ENCODE measurements at places on chromosomes 12 and 14.
A peak's percentile ranks its signal among the peaks of the same experiment; 100 is the strongest.

- no peak for DNase-seq
These were observed 104.9 kb downstream of the PDZRN4 start for GRCh38 chr12:41293011-41293410.

DNA sequence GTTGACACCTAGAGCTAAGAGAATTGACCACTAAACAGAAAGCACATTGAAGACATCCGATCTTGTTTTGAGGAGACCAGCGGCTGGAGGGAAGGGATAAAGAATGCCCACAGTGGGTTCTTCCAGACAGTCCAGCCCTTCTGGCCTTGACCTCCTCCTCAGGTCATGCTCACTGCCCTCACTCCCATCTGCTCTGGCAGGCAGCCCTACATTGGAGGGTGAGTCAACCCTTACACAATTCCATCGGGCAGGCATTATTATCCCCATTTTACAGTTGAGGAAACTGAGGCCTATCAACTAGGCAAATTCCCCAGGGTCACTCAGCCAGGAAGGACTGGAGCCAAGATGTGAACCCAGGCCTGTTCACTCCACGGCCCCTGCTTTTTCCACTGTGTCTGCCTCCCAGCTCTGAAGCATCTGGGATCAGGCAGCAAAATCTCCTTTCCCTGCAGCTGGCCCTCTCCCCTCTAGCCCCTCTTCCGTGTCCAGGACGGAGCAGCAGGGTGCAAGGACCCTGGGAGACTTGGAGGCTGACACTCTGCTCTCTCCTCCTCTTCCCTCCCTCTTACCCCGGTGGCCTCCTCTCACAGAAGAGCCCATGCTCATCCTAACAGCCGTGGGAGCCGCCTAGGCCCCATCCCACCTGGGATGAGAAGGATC, 5.3 kb downstream of the SCNN1A start:
- peak; percentile 23 for DNase-seq

GRCh38 chr12:16027002-16027401, 115.9 kb downstream of the DERA start:
- peak; percentile 7 for DNase-seq

DNA sequence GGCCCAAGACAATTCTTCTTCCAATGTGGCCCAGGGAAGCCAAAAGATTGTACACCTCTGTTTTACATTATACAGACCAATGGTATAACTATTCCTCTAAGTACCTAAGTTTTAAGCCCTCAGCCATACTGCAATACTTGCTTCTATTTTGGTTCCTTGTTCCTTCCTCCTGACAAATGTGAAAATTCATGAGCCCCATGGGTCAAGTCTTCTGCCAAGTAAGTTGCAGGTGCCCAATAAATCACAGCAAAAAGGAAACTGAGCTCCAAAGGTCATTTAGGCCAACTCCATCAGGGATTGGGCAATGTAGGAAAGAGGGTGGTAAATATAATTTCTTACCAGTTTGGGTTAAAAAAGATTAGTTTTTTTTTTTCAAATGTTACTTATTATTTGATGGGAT, 57.7 kb upstream of the NPFF start:
- no peak for DNase-seq

- DNase-seq: peak; percentile 71
These were observed 434.6 kb upstream of the RGS6 start for GRCh38 chr14:71497645-71498086.

GRCh38 chr12:93056971-93057535, 128.0 kb upstream of the EEA1 start:
- DNase-seq: peak; percentile 32

- DNase-seq: no peak
These were observed 1.4 kb downstream of the KRT5 start for GRCh38 chr12:52518574-52519386.

DNA sequence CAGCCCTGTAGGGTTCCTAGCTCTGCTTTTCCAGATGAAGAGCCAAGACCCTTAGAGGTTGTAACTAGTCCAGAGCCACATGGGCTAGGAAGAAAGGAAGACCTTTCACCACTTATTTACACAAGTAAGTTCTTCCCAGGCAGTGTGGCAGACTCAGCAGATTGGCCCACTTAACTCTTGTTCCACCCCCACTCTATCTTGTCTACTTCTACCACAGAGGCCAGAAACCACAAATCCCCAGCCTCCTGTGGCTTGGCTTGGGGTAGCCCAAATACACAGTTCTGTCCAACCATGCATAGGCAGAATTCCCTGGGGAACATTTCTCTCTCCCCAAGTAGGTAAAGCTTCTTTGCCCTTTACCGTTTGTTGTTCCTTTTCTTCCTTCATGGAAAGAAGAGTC, 383.5 kb downstream of the RGS6 start:
- no peak for DNase-seq

DNA sequence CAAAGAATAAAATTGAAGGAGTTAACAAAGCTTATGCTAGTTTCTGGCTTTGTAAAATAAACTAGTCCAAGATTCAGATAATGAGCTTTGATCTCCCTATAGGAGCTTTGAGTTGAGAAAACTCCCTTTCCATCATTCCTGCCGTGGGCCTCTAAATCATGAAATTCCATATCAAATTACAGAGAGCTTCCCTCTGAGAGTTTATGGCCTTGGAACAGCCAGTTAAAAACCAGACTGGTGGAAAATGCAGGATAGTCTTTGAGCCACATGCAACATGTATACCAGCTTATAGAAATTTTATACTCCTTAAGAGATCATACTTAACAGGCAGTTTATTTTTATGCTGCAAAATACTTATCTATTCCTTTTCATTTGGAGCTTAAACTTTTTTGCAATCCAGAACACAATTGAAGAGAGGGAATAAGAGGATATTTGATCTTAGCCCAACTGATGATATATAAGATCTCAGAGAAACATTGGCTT, 175.8 kb upstream of the ATP2B1 start:
- DNase-seq: no peak

GRCh38 chr12:65643171-65643570, 181.1 kb upstream of the HMGA2 start:
- no peak for DNase-seq

- DNase-seq: no peak
These were observed 117.6 kb downstream of the SLC35F4 start for GRCh38 chr14:57748279-57748678.

- peak; percentile 88 for DNase-seq
These were observed 74.3 kb downstream of the SUSD6 start for GRCh38 chr14:69685716-69686115.

DNA sequence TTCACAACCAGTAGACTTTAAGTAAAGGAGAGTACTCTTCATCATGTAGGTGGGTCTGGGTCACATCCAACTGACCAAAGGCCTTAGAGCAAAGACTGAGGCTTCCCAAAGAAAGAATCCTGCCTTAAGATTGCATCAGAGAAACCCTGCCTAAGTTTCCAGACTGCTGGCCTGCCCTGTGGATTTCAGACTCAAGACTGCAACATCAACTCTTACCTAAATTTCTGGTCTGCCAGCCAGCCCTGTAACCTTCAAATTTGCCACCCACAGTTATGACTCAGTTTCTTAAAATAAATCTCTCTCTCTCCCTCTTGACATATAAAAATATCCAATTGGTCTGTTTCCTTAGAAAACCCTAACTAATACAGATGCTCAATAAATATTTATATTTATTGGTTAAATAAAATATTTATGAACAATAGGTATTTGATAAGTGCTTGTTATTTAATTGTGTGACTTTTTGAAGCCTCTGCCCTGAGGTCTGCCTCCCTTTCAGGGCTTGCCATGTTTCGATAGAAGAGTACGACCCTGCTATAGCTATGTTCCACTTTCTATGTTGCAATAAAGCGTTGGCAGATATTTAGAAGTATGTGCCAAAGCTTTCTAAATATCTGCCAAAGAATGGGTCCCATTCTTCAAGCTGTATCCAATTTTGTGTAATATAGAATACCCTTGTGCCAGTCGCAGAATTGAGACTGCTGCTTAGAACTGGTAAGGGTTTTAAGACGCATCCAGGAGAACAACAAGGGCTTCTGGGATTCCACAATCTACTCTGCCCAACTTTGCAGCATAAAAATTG, 65.7 kb downstream of the TMEM30B start:
- DNase-seq: no peak

- peak; percentile 7 for DNase-seq
These were observed 23.2 kb upstream of the APOF start for GRCh38 chr12:56385873-56386272.

DNA sequence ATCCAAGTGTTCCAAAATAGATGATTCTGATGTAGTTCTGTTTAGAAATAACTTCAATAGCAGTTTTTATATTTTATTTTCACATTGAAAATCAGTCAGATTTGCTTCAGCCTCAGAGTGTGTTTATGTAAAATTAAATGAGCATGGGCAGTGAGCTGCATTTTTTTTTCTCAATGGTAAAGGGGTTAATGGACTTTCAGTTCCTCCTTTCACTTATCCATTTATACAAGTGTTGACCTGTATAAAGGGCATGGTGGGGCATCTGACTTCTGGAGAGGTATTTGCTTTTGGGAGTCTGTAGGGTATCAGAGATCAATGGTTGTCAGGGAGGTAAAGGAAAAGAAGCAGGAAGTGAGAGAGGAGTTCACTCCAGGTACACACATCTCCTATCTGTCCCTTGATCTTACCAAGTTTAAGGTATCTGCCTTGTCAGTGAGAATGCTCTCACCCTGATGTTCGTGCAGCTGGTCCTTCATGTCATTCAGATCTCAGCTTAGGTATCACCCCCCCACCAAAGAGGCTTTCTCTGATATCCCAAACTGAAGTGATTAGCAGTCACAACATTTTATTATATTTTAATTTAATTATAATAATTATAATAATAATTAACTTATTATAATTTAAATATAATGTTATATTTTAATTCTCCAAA, 181.6 kb upstream of the LMNTD1 start:
- no peak for DNase-seq

DNA sequence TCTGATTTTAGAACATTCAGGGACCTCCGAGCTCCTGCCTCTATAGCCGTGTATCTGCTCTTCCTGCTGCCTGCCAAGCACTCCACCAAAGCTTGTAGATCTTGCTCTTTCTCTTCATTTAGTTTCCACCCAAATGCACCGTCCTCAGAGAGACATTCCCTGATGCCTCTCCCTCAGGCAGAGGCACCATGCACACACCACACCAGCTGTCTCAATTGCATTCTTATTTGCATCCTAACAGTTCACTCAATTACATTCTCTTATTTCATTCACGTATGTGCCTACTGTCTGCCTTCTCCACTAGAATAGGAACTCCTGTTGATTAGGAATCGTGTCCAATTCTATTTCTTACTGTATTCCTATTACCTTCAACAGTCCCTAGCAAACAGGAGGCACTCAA, 845.4 kb upstream of the TMEM132C start:
- no peak for DNase-seq

DNA sequence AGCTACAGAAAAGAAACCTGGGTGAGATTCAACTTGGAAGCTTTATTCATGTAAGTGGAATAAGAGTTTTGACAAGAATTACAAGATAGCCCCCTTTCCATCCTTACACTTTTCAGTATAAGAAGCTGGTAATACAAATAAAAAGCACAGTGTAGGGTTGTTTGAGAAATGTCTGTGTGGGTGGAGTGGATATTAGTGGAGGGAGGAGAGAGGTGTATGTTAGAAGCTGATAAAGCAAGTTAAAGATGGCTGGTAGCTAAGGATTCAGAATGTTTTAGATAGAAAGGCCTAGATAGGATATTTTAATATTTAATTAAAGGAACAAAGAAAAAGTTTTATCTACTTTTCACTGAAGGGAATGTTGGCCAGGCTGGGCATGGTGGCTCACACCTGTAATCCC, 12.5 kb downstream of the CFAP54 start:
- DNase-seq: no peak

- no peak for DNase-seq
These were observed 169.6 kb upstream of the CLEC14A start for GRCh38 chr14:38425324-38425976.

DNA sequence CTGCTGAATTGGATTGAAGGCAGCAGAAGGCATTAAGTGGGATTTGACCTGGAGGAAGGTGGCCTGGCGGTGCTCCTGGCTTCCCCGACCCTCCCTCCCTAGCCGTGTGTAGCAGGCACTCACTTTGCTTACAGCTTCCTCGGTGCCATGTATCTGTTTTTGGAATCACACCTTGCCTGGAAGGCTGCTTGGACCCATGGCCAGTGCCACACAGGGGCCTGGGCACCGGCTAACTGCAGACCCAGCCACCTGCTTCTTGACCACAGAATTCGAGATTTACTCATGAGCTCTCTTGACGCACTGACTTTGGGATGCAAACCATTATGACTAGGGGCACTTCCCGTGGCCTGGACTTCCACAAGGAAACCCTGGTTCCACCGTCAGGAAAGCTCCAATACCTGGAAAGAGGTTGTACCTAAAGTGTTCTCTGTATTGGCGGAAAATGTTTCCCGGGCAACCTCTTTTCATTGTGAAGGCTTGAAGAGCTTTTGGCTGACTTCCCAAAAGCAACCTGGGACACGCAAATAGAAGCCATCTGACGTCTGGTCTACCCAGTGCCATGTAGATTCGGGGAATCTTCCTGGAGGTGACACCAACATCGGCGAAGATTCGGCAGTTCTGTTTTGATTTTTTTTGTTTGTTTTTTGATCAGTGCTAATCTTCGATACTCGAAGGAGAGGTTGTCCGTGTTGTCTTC, 125.6 kb upstream of the RTL1 start:
- no peak for DNase-seq

- no peak for DNase-seq
These were observed 2.7 kb downstream of the PPP4R4 start for GRCh38 chr14:94176808-94177207.

DNA sequence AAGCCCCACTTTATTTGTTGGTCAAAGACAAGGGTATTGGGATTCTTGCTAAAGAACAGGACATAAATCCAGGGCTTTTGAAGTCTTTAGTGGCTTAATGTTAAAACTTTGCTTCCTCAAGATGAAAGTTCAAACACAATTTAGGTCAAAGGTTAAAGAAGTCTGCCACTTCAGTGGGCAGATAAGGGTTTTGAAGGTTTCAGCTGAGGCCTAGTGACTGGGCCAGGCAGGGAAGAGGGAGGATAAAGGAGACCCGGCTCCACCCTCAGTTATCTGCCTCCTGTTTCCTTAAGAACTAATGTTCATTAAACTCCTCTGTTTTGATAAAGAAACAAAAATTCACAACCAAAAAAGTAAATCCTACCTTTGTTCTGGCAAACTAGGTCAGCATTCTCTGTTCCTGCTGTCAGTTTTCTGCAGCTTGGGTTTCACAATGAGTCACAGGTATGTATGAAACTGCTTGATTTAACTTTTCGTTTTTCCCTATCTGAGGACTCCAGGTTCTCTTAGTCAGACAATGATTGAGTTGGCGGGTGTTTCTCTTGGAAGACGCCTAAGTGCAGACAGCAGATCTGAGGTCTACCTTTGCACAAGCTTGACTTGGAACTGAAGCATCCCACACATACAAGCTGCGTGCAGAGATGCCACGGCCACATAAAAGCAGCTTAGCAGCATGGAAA, 208.3 kb downstream of the EXOC5 start:
- peak; percentile 3 for DNase-seq

GRCh38 chr12:42946871-42947381, 357.4 kb upstream of the PRICKLE1 start:
- DNase-seq: no peak
